ENCODE measurements at places on chromosomes 5 and 9.

- DNase-seq: no peak
Measured at GRCh38 chr5:134449167-134449566, 37.5 kb upstream of the CDKN2AIPNL start.

- no peak for DNase-seq
Measured at GRCh38 chr5:161547738-161548486, 1.4 kb upstream of the GABRB2 start.

- DNase-seq: no peak
Measured at GRCh38 chr5:11426442-11426841, 477.8 kb downstream of the CTNND2 start.

- DNase-seq: no peak
Measured at GRCh38 chr9:21450733-21451394, 10.6 kb downstream of the IFNA1 start.
